ENCODE measurements at places on chromosomes 16 and 17.
A peak's percentile ranks its signal among the peaks of the same experiment; 100 is the strongest.

- H3K36me3 ChIP-seq = no peaks in the 10 kb centered on the region
- H3K27me3 ChIP-seq = no peaks in the 10 kb centered on the region
- peaks cover 20% of the 10 kb centered on the region for H3K4me1 ChIP-seq
Observed at GRCh38 chr16:85435700-85436099, 177.4 kb upstream of the GSE1 start.

- H3K4me3 ChIP-seq = no peak overlapping the region
- no peaks in the 10 kb centered on the region for H3K36me3 ChIP-seq
Observed at GRCh38 chr17:54235571-54235970, 412.8 kb downstream of the KIF2B start.

DNA sequence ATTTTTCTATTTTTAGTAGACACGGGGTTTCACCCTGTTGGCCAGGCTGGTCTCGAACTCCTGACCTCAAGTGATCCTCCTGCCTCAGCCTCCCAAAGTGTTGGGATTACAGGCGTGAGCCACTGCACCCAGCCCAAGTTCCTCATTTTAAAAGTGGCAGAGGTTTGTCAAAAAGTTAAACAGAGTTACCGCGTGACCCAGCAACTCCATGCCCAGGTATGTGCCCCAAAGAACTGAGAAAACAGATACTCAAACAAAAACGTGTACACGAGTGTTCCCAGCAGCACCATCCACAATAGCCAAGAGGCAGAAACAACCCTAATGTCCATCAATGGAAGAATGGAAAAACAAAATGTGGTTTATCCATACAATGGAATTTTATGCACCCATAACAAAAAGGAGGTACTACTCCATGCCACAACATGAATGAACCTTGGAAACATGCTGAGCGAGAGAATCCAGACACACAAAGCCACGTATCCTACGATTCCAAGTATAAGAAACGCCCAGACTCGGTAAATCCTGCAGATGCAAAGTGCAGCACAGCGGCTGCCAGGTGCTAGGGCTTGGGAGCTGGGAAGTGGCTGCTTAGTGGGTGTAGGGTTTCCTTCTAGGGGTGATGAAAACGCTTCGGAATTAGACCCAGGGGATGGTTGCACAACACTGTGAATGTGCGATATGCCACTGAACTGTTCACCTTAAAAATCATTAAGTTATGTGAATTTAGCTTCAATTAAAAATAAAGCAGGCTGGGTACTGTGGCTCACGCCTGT is 24.8 kb downstream of the ADCY9 start:
- no peaks in the 10 kb centered on the region for H3K27me3 ChIP-seq
- DNase-seq = no peak
- no peak overlapping the region for H3K4me3 ChIP-seq

GRCh38 chr16:52618753-52619497 is 72.0 kb upstream of the TOX3 start:
- H3K4me3 ChIP-seq = no peak overlapping the region
- DNase-seq = no peak
- no peaks in the 10 kb centered on the region for H3K27me3 ChIP-seq
- no peaks in the 10 kb centered on the region for H3K4me1 ChIP-seq
- no peak overlapping the region for H3K27ac ChIP-seq

GRCh38 chr17:80316927-80317705 is 56.5 kb downstream of the RNF213 start:
- DNase-seq = no peak
- H3K36me3 ChIP-seq = peaks cover 15% of the 10 kb centered on the region
- H3K4me1 ChIP-seq = no peaks in the 10 kb centered on the region
- no peaks in the 10 kb centered on the region for H3K27me3 ChIP-seq

DNA sequence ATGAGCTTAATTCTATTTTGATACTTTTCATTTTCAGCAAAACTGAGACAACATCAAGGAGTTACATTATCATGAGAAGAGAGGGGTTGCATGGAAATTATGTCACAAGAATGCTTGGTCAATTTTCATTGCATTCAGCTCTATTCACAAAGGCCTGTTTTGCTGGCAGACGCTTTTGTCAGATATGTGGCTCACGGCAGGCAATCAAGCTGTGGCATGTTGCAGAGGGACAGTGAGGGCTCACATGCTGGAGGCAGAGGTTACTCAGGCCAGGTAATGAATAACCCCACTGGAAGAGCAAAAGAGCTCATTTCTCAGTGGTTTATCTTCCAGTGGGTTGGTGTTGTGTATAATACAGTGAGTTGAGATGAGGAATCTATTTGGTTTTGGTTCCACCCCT is 98.7 kb upstream of the RBFOX1 start:
- H3K4me3 ChIP-seq = no peak overlapping the region
- H3K27ac ChIP-seq = no peak overlapping the region
- no peak for DNase-seq
- no peaks in the 10 kb centered on the region for H3K36me3 ChIP-seq
- H3K4me1 ChIP-seq = no peaks in the 10 kb centered on the region

GRCh38 chr16:89183463-89183862 is 11.9 kb downstream of the CDH15 start:
- no peak for DNase-seq
- no peaks in the 10 kb centered on the region for H3K27me3 ChIP-seq
- peaks cover 3% of the 10 kb centered on the region for H3K4me1 ChIP-seq
- no peak overlapping the region for H3K27ac ChIP-seq

- no peak overlapping the region for H3K4me3 ChIP-seq
- H3K27ac ChIP-seq = no peak overlapping the region
- no peaks in the 10 kb centered on the region for H3K4me1 ChIP-seq
- H3K36me3 ChIP-seq = no peaks in the 10 kb centered on the region
- DNase-seq = no peak
Observed at GRCh38 chr16:10846213-10846998, 27.8 kb upstream of the TVP23A start.

DNA sequence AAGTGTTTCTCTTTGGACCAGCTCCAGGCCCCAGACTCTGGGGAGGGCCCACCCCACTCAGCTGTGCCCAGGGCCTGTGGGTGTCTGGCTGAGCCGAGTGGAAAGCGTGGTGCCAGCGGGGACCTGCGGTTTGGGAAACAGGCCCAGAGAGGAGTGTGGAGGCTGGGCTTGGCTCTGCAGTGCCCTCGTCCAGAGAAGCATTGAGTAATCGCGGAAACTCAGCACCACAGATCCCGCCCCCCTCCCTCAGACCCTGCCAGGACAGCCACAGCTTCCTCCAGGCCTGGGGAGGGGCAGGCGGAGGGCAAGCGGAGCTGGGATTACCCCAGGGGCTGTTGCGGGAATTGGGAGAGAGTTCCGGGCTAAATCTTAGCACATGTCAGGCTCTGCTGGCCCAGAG is 14.6 kb upstream of the PITPNA start:
- peak overlapping the region; percentile 80 for H3K27ac ChIP-seq
- no peaks in the 10 kb centered on the region for H3K27me3 ChIP-seq
- no peak for DNase-seq

- no peak overlapping the region for H3K4me3 ChIP-seq
- H3K27me3 ChIP-seq = no peaks in the 10 kb centered on the region
- H3K27ac ChIP-seq = no peak overlapping the region
- no peaks in the 10 kb centered on the region for H3K36me3 ChIP-seq
- no peaks in the 10 kb centered on the region for H3K4me1 ChIP-seq
- DNase-seq = no peak
Observed at GRCh38 chr16:883340-883739, 82.8 kb upstream of the GNG13 start.

DNA sequence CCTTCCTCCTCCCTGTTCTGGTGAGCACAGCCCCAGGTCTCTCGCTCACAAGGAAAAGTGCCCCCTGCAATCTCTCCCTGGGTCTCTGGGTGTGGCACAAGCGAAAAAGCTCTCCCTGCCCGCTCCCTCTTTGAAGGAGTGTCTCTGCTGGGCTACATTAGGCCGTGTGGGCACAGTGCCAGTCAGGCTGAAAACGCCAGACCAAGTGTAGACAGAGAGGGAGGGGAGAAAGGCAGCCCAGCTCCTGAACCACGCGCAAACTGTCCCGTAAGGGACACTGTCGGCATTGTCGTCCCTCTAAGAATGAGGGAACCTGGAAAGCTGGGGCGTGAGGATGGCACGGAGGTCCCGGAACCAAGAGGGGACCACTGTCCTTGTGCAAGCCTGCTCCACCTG is 3.9 kb downstream of the SMIM5 start:
- no peaks in the 10 kb centered on the region for H3K27me3 ChIP-seq
- peaks cover 20% of the 10 kb centered on the region for H3K4me1 ChIP-seq
- no peak for DNase-seq
- no peak overlapping the region for H3K27ac ChIP-seq

GRCh38 chr17:2510559-2510958 is 1.1 kb downstream of the METTL16 start:
- no peaks in the 10 kb centered on the region for H3K27me3 ChIP-seq
- peak overlapping the region; percentile 86 for H3K27ac ChIP-seq
- H3K4me1 ChIP-seq = peaks cover 22% of the 10 kb centered on the region
- no peaks in the 10 kb centered on the region for H3K36me3 ChIP-seq
- H3K4me3 ChIP-seq = peak overlapping the region; percentile 72

Measured in esophagus squamous epithelium (tissue), 5 donors.